HS-5 (cell line): ENCODE measurements at places on chromosomes 13 and 19.
A peak's percentile ranks its signal among the peaks of the same experiment; 100 is the strongest.

GRCh38 chr19:29714953-29715700 lies at the start of gene C19orf12:
C19orf12 (minus strand) TSS chr19:29715261; CDS start chr19:29708413, 6,848 bp downstream.
- DNase-seq: no peak

DNA sequence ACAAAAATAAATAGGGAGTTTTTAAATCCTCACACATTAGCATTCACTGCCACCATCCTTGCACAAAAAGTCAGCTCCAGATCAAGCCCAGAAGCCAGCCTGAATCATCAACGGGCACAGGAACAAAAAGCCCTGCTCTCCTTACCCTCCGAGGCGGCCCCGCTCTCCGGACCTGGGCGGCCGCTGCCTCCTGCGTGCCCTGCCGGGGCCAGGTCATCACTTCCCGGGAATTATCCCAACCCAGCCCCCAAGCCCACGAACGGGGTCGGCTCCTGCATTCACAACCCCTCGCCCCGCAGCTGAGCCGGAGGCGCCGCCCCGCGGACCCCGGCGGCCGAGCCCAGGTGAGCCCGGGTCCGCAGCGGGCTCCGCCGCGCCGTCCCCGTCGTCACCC lies 754 bp downstream of the DNAJB1 start:
- DNase-seq: no peak

- peak; percentile 9 for DNase-seq
Measured at GRCh38 chr13:79679334-79679733, 198.4 kb downstream of the NDFIP2 start.

GRCh38 chr13:58594747-58595600 lies 963.4 kb downstream of the PCDH17 start:
- DNase-seq: no peak

DNA sequence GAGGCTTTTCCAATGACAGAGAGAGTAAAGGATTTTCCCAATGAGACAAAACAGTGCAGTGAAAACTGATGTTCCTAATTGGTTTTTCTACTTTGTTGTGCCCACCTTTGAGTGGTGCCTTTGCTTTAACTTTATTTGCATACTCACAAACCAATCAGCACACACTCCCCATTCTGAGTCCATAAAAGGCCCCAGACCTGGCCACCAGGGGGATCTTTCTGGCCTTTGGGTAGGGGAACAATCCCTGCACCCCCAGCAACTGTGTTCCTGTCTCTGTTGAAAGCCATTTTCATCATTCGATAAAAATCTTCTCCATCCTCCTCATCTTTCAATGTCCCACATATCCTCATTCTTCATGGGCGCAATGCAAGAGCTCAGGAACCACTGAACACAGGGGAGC lies 252.8 kb downstream of the B3GLCT start:
- no peak for DNase-seq

GRCh38 chr13:83498045-83498444 lies 384.2 kb downstream of the SLITRK1 start:
- DNase-seq: no peak

DNA sequence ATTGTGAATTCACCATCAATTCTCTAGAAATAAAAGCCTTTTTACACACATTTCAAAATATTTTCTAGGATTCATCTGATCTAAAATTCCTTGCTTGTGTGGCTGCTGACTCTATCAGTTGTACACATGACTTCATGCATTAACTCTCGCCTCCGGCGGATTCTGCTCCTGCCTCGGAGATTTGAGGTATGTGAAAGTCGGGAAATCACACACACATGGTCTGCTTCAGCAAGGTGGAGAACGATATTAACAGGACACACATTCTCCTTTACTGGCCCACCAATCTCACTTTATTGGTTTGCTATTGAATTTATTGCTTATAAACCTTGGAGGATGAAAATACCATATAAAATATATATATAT lies 855.7 kb downstream of the SLITRK5 start:
- no peak for DNase-seq
